T47D (cell line): ENCODE measurements at places on chromosomes 6 and 20.

GRCh38 chr6:122068291-122068769 is 331.1 kb upstream of the HSF2 start:
- no peak for DNase-seq

DNA sequence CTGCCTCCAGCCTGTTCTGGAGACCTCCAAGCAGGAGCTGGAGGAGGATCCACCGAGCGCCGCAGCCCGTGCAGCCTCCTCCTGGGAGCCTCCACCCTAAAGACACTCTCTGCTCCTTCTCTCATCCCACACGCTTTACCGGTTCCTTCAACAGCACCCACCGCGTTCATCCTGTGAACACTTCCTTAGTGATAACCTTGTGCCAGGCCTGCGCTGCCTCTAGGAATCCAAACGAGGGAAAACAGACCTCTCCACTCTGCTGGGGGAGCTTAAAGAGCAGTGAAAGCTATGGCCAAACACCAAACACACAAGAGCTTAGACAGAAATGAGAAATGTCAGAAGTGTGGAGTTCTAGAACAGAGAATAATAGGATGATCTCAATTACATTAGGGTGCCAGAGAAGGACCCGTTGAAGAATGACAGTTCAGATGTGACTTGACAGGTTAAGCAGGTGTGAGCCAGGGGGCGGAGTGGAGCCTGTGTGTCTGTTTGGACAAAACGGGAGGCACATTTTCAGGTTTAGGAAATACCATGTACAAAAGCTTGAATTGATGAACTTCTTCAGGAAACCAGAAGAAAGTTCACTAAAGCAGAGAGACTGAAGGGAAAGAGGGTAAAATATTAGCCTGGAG is 28.5 kb upstream of the HLA-DRB5 start:
- peak; percentile 72 for DNase-seq

DNA sequence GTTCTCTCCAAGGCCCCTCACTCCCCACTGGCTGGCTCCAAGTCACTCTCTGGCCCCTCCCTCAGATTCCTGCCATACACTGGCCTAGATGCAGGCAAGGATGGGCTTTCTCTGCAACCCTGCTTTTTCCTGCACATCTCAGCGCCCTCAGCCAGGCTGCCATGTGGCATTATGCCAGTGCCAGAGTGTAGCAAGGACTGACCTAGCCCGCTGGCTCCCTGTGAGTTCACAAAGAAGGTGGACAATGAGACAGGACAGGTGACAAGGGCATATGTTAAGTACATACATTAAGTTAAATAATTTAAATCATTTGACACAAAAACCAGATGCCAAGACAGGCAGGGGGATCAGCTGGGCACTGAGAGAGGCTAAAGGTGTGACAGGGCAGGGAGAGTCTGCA is 394.6 kb downstream of the ZFAND3 start:
- DNase-seq: no peak

DNA sequence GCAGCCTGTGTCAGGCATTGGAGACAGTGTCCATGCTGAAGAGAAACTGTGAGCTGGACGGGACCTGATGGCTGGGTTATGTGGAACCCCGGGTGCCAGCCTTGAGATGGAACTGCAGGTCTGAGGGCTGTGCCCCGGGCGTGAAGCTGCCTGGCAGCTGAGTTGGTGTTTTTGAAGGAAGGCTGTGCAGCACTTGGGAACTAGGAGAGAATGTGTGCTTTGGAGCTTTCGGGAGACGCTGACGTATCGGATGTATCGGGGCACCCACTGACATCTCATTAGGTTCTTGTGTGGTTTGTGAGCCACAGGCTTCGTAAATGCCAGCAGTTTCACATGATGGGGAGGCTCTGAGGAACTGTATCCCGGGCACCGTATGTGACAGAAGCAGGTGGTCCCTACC is 2.2 kb downstream of the DLGAP4 start:
- no peak for DNase-seq

- DNase-seq: no peak
These were observed 6.8 kb downstream of the ADA start for GRCh38 chr20:44644667-44645131.

DNA sequence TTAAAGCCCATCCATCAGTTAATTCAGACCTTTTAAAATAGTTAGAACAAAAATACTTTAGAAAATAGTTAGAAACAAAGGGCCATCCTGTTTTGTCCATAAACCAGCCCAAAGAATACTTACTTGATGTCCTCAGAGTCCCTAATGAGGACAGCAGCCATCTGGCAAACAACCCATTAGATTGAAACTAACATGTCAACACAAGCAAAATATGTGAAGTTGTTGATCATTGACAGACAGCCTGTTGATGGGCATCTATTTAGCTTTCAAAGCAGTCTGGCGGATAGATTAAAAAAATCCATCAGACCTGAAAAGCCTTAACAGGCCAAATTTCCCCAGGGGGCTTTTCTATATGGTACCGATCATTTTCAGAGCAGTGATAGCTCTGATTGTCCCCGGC is 154.2 kb upstream of the TSHZ2 start:
- DNase-seq: no peak

DNA sequence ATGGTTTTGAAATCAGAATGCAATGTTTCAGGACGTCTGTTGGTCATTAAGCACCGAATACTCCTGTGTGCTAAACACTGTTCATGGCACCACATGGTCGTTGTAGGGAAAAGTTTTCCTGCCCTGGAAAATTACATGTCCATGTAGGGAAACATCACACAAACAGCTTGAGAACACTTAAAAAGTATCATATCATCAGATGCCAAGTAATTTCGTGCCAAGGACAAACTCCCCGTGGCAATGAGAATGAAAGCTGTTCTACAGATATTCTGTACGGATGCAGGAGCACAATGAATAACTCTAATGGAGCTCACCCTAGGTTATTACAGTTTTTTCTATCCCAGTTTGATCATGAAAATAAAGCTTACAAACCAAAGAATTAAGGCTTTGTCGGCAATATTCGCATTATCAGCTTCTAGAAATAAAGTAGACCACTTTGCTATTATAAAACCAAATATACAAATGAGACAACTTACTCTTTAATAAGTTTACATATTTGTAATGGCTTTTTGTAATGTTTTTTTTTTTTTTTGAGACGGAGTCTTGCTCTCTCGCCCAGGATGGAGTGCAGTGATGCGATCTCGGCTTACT is 4.6 kb upstream of the DST start:
- no peak for DNase-seq

DNA sequence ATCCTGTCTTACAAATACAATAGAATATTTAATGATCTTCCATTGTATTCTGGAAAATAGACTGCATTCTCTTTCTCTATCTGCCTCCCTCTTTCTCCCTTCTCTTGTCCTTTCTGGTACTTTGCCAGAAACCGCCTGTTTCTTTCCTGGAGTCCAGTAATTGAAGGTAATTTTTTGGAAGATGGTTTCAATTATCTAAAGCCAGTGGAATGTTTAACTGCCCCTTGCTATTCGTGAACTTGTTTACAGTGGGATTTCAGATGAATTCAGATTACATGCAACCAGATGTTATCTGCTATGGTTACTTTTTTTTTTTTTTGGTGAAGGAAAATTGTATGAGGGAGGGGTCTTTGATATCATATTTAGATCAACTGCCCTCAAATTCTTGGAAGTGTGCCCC is 655.5 kb upstream of the FLRT3 start:
- peak; percentile 33 for DNase-seq
